ENCODE measurements at places on chromosomes 5 and 9. TPM values are rescaled to one million over a fixed set of nuclear protein-coding genes. Genes with fewer than 3 reads are reported as not detected.

The PCDHGA6 gene
- 3.8 TPM for total RNA-seq

The CATSPER3 gene
- 0.68 TPM for total RNA-seq

The TAS2R1 gene
- total RNA-seq: not detected

The HDAC3 gene
- total RNA-seq: 80.2 TPM

The GRM6 gene
- not detected for total RNA-seq

The SEMA4D gene
- total RNA-seq: 49.2 TPM

GRCh38 chr5:62578540-62578939 lies at the start of gene LRRC70:
TSS of gene LRRC70 (plus strand) at chr5:62578819. CDS start at chr5:62579439, 620 bp downstream.
- DNase-seq: no peak

DNA sequence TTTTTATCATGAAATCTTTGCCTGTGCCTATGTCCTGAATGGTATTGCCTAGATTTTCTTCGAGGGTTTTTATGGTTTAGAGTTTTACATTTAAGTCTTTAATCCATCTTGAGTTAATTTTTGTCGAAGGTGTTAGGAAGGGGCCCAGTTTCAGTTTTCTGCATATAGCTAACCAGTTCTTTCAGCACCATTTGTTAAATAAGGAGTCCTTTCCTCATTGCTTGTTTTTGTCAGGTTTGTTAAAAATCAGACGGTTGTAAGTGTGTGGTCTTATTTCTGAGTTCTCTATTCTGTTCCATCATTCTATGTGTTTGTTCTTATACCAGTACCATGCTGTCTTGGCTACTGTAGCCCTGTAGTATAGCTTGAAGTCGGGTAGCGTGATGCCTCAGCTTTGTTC lies 55.9 kb downstream of the YTHDC2 start:
- DNase-seq: no peak

- no peak for DNase-seq
These were observed 10.9 kb upstream of the ZNF366 start for GRCh38 chr5:72518001-72518683.

GRCh38 chr9:130658893-130659698 lies 5.3 kb upstream of the PRDM12 start:
- DNase-seq: no peak

GRCh38 chr9:138098908-138099791 lies 221.6 kb downstream of the CACNA1B start:
- peak; percentile 26 for DNase-seq

DNA sequence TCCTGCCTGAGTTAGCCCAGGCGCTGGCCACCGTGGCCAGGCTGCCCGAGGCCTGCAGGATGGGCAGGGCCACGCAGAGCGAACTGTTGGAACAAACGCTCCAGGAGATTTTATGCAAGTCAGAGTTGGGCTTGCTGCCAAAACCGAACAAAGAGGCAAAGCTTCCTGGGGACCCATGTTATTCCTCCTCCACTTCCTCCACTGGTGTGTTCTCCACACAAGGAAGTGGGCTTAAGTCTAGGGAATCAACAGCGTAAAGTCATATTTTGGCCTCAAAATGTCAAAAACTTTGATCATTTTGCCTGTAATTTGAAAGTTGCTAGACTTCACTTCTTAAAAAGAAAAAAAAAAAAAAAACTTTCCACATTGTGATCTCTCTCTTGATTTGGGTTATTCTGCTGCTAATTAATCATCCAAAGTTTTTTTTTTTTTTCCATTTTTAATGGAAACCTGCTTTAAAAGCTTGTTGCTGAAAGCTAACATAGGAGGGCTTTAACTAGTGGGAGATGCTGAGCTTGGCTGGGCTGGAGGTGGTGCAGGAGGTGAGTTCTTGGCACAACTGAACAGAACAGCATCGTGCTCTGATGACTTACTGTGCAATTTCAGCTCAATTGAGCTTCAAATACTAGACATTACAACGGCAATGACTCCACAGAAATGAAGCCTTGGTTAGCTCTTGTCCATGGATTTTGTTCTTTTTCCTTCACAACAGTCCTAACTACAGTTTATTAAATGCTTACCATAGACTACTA lies 73.0 kb downstream of the PTPDC1 start:
- peak; percentile 24 for DNase-seq

DNA sequence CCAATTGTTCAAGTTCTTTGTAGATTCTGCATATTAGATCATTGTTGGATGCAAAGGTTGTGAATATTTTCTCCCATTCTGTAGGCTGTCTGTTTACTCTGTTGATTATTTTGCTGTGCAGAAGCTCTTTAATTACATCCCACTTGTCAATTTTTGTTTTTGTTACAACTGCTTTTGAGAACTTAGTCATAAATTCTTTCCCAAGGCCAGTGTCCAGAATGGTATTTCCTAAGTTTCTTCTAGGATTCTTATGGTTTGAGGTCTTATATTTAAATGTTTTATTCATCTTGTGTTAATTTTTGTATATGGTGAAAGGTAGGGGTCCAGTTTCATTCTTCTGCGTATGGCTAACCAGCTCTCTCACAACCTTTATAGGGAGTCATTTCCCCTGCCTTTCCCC lies 116.5 kb downstream of the CPLANE1 start:
- DNase-seq: no peak

DNA sequence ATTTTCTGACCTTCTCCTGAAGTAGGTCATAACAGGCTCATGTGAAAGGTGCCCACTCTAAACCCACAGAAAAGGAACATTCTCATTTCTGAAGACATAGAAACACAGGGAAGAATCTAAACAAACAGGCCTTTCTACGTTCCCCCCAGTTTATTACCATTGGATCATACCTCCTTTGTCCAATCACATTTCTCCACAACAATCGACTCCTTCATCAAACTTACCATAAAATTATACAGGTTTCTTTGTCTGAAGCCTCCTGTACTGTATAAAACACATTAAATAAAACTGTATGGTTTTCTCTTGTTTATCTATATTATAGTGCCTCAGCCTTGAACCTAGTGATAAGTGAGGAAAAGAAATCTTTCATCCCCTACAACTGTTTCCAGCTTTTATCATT lies 340.7 kb downstream of the ENC1 start:
- DNase-seq: no peak

GRCh38 chr5:138352071-138352721 lies at the start of gene KDM3B:
TSS of gene KDM3B (plus strand) at chr5:138352685. CDS start at chr5:138352796, 111 bp downstream.
- peak; percentile 98 for DNase-seq

DNA sequence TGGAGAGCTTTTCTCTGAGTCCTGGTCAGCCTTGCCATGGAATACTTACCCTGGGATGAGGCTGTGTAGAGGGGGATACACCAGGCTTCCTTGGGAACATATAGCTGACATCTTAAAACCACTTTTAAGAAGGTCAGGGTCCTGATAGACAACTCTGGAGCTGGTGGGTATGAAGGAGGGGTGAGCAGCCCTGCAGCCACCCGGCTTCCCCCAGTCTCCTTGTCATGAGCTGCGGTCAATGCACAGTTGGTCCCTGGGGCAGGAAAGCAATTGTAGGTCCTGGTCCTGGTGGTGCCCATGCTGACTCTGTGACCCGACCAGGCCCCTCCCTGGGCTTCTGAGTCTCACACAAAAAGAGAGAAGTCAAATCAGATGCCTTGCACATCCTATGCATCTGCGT lies 63.6 kb downstream of the MRPL36 start:
- peak; percentile 10 for DNase-seq
